ENCODE measurements at places on chromosomes 13 and 19. TPM values are rescaled to one million over a fixed set of nuclear protein-coding genes. Genes with fewer than 3 reads are reported as not detected.

Gene GRIN3B
- not detected for total RNA-seq

DNA sequence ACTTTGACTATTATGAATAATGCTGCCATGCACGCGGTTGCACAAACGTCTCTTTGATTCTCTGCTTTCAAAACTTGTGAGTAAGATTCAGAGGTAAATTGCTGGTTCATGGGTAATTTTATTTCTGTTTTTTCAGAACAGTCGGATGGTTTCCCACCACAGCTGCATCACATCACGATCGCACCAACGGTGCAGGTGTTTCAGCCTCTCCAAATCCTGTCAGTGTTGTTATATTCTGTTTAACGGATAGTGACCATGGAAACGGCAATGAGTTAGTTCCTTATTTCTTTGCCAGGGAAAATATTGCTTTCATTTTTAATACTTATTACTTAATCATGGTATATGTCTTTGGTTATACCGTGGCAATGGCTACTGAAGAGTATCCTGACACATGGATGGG lies 19.1 kb upstream of the ZNF835 start:
- no peak for DNase-seq

- DNase-seq = no peak
These were observed 591 bp downstream of the DEDD2 start for GRCh38 chr19:42216653-42217519.

DNA sequence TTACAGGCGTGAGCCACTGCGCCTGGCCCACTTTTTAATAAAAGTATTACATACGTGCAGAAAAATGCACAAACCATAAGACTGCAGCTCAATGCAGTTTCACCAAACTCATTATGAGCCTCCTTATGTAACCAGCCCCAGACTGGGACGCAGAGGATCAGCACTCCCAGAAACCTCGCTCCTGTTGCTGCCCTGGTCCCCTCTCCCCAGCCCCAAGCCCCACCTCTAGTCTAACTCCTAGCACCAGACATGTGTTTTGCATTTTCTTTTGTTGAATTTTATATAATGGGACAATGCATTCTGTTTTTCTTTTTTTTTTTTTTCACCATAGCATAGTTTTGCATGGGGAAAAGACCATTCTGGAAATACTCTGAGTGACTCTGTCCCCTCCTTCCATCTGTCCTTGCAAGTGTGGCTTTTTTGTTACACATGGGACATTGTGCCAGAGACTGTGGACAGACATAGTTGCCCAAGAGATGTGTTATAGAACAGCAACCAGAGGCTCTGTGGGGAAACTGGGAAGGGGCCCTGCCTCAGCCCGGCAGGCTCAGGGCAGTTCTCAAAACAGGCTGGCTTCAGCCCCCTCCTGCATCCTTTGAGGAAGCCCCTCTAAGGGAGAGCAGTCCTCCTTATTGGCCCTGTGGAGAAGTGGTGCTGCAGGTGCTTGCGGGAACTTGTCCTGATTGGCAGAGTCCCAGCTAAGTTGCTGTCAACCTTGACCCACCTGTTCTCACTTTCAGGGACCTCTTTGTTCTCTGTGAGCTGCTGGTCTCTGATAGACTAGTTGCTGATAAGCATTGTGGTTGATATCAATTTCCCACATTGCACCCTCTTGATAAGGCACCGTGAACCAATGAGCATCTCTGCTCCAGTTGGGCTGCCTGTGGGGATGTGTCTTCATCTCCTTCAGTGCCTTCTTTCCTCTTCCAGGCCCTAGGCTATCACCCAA lies 13.8 kb upstream of the OLFM4 start:
- no peak for DNase-seq

GRCh38 chr13:39462428-39462827 lies 140.6 kb downstream of the LHFPL6 start:
- no peak for DNase-seq
